ENCODE measurements at places on chromosomes 5 and 9.

DNA sequence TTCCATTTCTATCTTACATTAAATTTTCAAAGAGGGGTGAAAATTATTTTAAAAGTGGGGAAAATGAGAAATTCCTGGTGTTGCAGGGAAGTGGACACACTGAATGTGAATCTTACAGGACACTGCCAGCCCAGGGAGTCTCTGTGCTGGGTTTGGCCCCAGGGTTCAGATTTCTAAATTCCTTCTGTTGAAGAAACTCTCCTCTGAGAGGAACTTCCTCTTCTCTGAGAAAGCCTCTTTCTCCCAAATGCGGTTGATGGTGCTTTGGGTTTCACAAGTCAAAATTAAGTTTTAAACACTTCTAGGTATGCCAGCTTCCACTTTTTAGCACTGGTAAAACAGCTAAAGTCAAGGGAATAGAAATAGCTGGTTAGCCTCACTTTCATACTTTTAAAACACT is 317.9 kb upstream of the ITGA1 start:
- DNase-seq: no peak

DNA sequence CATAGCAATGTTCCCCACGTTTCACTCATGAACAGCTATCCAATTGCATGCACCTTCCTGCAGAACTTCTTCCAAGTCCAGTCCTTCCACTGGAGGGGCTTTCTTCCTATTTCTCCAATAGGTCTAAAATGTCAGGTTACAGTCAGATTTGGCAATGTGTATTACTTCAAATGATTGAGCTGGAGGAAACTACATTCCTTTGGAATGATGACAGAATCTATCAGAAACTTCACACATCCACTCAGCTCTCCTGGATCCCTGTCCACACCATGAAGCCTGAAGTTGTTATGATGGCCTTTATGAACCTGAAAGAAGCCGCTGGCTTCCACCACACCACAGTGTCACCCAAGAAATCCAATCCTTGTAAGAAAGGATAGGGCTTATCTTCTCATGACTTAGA is 32.2 kb downstream of the FBXW2 start:
- DNase-seq: no peak

GRCh38 chr5:144024545-144024944 is 145.9 kb downstream of the YIPF5 start:
- no peak for DNase-seq

GRCh38 chr9:83583151-83584014 is 39.6 kb upstream of the IDNK start:
- peak; percentile 3 for DNase-seq

DNA sequence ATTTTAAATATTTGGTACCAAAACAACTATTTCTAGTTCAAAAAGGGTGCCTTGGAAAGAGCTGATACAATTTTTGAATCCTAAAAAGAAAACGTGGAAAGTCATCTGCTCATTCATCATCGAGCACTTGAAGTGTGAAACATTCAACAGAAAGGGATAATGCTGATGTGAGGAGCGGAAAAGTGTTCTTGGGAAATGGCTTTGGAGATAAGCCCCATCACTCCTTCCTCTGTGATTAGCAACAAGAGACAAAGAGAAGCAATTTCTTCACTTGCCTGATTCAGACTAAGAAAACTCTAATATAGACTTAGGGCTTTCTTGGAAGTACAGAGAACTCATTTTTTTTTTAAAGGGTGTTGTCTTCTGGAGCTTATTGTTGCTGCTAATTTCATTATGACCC is 74.9 kb downstream of the C9orf152 start:
- no peak for DNase-seq

GRCh38 chr5:162638849-162639248 is 571.3 kb downstream of the GABRG2 start:
- no peak for DNase-seq

DNA sequence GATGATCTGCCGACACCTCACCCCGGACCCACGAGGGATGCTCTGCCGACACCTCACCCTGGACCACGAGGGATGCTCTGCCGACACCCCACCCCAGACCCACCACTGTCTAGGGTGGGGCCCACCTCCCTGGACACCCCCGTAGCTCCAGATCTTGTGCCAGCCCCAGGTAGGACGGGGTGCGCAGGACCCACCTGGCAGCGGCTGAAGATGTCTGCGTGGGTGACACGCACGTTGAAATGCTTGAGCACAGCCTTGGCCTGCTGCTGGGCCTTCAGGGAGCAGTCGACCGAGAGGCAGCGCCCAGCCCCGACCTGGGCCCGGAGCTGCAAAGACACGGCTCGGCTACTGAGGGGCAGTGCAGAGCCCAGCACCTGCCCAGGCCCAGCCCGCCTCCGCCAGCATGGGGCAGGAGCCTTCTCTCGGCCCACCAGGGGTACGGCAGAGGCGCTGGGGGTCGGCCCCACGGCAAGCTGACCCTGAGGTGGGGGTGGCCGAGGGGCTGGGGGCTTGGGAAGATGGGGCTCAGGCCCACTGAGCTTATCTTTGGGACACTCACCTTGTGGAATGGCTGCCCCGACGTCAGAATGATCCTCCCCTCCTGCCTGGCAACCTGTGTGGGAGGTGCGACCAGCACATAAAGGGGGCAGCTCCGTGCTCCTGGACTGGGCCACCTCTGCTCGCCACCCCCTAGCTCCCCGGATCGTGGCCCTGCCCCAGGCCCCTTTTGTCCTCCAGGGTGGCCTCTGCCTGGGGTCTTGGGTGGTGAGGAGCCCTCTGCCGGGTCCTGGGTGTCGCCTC is 21.7 kb upstream of the NRARP start:
- no peak for DNase-seq

DNA sequence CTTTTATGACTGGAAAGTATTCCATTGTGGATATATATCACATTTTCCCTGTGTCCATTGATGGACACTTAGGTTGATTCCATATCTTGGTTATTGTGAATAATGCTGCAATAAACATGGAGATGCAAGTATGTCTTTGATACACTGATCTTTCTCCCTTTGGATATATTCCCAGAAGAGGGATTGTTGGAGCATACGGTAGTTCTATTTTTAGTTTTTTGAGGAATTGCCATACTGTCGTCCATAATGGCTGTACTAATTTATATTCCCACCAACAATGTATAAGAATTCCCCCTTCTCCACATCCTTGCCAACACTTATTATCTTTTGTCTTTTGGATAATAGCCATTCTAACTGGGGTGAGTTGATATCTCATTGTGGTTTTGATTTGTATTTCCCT is 54.9 kb upstream of the PITX1 start:
- no peak for DNase-seq

DNA sequence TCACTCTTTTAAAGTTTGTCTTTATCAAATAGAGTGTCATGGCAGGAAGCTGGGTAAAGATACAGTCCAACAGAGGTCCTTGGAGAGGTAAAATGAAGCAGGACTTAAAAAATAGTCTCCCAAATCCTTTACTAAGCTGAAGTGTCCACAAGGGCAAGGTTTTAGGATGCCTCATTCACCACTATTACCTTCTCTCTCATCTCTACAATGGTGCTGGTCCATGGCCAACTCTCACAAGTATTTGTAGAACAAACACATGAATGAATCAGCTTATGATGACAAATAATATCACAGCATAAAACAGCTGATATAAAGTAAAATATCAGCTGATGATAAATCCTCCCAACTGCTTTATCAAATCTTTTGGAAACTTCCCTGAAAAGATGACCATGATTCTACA is 162.3 kb upstream of the ZNF462 start:
- DNase-seq: no peak

- no peak for DNase-seq
Measured at GRCh38 chr5:96721351-96721977, 59.3 kb downstream of the CAST start.

- DNase-seq: no peak
Measured at GRCh38 chr5:146860213-146860893, 18.2 kb downstream of the PPP2R2B start.

DNA sequence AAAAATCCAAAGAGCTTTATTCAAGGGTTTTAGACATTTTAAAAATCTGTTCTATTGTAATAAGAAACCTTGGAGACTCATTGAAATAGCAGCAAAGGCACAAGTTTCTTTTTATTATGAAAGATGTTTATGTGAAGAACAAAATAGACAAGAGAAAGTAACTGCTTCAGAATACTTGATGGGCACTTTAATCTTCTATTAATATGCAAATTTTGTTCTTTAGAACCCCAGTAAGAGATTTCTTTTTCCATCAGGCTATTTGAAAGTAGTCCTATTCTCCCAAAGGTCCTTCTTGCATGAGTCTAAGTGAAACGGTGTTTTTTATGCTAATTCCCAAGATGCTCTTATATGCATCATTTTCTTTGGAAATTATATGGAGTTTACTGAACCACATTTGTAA is 602.0 kb downstream of the EFNA5 start:
- DNase-seq: no peak

Measured in activated gamma-delta T cell treated with anti-CD3 and anti-CD28 coated beads, Interleukin-2, amount 50 U/mL, for 16 hours (primary cell).